ENCODE measurements at places on chromosomes 2 and 18.

DNA sequence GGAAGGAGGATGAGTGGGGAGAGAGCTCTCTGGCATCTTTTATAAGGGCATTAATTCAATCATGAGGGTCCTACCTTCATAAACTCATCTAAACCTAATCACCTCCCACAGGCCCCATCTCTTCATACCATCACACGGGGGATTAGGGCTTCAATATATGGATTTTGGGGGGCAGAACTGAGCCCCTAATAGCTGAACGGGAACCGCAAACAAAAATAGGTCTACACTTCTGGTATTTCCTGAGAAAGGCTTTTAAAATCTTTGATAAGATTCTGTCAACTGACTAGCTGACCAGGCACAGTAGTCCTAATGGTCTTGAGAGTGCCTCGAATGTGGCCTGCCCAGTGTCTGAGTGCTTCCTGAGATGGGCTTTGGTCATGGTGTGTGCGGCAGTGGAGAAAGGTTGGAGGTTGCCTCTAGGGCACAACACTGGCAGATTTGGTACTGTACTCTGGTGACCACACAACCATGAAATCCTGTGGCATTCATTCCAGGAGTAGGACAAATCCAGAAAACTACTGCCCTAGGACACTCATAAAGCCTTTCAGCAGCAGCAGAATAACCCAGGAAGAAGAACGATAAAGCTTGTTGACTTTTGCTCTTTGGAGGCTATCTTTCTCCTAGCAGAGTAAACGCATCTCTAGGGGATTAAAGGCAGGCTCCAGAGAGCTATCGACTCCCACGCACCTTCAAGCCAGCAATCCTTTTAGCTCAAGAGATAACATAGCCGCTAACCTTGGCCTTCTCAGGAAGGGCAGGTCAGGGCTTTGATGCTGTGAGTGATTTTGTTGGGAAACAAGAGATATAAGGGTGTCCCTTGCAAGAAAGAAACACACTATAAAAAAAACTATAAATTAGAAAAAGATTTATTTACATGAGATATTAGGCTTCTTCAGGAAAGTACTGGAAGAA, 12.3 kb upstream of the APOB start:
- no peak for DNase-seq

DNA sequence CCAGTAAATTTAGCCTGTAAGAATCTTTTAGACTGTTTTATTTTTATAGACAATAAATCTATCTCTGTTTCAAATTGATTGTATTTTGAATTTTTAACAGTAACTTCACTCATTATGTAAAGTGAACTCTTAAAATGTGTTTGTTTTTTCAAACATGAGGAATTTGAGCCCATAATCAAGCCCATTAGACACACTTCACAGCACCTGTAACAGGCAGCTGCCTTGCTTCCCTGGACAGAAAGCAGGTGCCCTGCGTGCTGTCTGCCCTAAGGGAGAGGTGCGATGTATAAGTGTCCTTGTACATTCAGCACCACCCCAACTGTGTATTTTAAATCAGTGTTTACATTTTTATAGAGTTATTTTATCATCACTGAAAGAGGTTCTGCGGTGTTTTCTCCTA, 186.5 kb upstream of the TPO start:
- no peak for DNase-seq

- DNase-seq = no peak
Observed at GRCh38 chr18:23875966-23876895, 138.3 kb upstream of the TTC39C start.

DNA sequence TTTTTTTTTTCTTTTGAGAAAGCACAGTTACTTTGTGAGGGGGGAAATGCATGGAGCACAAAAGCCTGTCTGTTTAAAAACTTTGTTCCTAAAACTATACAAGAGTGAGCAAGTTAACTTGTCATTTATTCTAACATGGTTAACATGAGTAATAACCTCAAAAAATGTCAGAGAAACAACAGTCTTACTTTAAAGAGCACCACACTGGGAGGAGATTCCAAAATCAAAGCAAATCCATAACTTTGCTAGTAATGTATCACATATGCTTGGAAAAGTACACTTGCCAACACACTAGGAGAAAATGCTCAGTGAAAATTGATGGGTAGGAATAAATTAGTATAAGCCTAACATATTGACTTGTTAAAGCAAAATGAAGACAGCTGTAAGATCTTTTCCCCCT, 157.1 kb downstream of the PRPF40A start:
- no peak for DNase-seq

DNA sequence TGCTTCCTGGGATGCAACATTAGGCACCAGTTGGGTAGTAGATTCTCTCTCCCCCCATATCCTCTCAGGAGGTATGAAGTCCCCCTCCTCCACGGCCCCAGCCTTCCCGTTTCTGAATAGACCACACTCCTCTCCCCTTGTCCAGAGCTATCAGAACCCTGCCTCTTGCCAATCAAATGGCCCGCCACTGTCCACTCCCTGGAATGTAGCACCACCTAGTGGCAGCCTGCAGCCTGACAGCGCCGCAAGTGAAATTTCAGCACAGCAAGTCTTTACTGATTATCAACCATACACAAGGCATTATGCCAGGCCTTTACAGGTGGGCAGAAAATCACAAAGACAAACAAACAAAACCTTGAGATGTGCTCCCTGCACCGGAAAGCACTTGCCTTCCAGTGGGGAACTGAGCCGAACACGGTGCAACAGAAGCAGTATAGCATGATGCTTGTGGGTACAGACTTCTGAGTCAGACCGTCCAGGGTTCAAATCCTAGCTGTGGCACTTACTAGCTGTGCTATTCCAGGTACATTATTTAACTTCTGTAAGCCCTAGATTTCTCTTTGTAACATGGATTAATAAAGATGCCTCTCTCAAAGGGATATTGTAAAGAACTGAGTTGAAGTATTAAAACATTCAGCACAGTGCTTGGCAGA, 174.0 kb downstream of the SMAD2 start:
- DNase-seq = no peak

- DNase-seq = no peak
Observed at GRCh38 chr2:237982039-237982725, 15.4 kb downstream of the UBE2F start.

DNA sequence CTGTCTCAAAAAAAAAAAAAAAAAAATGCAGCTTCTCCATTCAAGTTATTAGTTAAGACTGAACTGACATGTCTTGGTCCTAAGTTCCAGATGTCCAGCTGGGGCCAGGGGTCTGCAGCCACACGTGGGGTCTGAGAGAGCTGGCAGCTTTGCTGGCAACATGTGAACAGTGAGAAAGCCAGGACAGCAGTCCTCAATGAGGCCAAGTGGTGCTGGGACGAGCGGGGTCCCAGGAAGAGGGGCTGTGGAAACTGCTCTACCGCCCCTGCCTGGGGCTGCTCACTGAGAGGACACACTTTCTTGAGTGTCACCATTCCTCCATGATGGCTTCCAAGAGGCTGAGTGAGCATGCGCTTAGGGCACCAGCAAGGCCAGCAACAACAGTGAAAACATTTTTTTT, 100.7 kb upstream of the TAF1B start:
- DNase-seq = no peak

DNA sequence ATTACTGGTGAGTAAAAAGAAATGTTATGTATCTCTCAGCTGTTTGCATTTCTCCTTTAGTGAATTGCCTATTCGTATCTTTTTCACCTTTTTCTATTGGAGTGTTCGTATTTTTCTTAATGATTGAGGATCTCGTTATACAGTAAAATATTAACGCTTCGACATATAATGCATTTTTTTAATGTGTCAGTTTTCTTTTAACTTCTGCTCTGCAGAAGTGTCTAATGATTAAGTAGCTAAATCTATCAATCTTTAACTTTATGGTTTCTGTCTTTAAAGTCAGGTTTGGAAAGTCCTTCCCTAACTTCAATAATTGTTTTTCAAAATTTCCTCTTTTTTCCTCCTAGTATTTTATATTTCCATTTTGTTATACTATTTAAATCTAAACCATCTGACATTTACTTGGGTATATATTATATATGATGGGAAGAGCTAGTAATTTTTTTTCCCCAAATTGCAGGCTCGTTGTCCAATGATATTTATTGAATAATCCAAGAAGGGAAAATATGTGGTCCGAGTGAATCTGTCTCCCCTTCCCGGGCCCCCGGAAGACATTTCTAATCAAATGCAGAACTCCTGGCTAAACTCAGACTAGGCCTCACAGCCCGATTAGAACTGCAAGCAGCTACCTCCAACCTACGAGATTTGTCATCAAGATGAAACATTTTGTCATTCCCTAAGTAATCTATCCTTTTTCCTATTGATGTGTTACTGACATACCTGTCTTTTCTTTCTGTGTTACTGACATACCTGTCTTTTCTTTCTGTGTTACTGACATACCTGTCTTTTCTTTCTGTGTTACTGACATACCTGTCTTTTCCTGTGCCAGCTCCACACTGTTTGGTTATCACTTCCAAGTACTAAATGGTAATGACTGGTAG, 17.2 kb downstream of the PCBP1 start:
- no peak for DNase-seq

DNA sequence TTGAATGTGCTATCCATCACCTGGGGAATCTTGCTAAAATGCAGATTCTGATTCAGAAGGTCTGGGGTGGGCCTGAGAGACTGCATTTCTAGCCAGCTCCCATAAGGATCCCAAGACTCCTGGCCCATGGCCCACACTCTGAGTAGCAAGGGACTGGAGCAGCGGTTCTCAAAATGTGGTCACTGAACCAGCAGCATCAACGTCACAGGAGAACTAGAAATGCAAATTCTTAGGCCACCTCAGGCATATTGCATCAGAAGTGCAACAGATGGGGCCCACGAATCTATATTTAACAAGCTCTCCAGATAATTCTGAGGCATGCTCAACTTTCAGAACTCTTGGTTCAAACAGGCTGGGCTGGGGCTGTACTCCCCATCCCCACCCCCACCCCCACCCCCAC, 74.6 kb downstream of the DHRS9 start:
- no peak for DNase-seq

GRCh38 chr18:49098386-49098785, 147.6 kb upstream of the SMAD7 start:
- no peak for DNase-seq

- DNase-seq = no peak
Observed at GRCh38 chr2:39919511-39920306, 140.7 kb upstream of the THUMPD2 start.

- DNase-seq = no peak
Observed at GRCh38 chr18:9000733-9001132, 101.8 kb upstream of the NDUFV2 start.

DNA sequence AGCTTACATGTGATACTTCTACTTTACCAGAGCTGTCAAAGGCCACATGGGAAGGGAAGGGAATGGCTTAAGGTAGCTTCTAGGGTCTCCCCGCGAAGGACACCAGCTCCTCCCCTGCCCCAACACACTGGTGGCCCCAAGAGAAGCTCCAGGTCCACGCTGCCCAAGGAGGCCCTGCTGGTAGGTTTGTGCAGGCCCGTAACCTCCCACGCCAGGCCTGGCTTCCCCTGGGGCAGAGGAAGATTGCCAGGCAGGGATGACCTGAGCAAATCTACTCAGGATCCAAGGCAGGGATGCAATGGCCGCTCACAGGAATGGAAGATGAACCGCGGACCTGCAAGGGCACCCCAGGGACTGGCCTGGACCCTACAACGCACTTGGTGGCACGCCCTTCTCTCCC, 205.1 kb downstream of the MGAT5 start:
- DNase-seq = no peak

GRCh38 chr2:128414351-128414750, 95.7 kb upstream of the HS6ST1 start:
- DNase-seq = no peak

GRCh38 chr2:46849046-46849715, 66.4 kb downstream of the MCFD2 start:
- DNase-seq = no peak

- DNase-seq = no peak
Observed at GRCh38 chr2:159013103-159013502, 44.7 kb downstream of the TANC1 start.

DNA sequence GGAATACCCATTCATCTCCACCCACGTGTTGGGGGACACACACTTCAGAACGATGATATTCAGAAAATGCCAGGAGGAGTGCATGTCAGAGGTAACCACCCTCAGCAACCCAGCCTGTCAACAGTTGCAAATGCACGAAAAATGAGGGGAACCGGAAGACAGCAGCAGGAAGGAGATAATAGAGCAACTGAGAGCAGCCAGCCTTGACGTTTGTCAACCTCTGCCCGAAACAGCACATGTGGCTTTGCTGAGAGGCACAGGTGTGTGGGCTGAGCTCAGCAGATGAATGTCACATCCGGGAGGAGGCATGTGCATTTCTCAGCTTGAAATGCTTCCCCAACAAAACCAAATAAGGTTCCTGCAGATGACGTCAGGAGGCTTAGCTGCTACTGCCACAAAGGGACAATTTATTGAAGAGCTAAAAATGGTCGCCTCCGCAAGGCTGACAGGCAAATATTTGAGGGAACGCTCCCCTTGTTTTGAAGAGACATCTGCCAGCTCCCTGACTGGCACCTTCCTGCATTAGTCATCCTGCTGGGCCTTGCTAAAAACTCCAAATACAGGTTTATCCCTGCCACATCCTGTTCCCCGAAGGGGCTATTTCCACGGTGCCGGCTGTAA, 419.0 kb downstream of the NBAS start:
- DNase-seq = no peak

DNA sequence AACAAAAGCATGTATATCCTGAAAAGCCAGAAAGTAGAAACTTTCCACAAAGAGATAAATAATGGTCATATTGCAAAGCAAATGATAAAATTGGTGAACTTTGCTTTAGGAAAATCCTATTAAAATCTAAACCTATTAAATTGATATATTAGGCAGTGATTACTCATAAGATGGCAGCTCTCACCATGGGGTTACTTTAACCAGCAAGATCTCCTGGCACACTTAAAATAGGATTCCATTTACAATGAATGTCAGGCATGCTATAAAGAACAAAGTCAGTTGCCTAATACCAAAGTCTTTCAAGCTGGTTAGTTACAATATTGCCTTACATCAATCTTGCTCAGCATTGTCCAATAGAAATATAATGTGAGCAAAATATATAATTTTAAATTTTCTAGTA, 816.2 kb downstream of the BCL11A start:
- DNase-seq = no peak

DNA sequence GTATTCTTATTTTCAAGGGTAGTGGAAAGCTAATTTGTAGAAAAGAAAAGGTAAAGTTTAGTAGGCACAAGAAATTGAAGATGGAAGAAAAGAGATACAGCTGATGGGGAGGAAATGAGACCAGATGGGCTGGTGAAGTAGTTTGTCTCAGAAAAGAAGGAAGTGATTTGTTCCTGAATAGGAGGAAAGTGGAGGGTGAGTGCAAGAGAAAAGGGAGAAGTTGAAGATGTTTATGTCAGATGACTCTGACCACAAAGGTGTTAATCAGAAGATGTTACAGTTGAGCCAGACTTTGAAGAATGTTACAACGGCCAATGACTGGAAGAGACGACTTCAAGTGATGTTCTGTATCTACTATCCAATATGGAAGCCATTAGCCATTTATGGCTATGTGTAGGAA, 21.2 kb downstream of the ZSCAN30 start:
- DNase-seq = no peak

DNA sequence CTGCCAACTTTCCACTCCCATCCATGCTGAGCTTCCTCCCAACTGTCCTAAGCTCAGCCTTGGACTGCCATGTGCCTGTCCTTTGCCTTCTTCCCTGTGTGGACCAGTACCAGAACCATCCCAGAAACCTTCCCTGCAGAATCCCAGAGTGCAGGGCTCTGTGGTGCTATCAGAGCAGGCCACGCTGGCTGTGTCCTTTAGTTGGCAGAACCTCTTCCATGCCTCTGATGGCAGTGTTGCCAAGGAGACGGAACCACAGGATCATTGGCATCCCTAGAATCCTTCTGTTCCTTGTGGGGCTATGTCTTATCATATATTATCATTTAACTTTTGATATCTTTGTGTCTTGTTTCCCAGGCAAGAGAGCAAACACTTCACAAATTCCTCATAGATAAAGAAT, 73.0 kb upstream of the NOSTRIN start:
- DNase-seq = no peak

GRCh38 chr2:159617646-159618045, 1.3 kb upstream of the BAZ2B start:
- DNase-seq = no peak
